ENCODE measurements at places on chromosomes 5 and 9.

DNA sequence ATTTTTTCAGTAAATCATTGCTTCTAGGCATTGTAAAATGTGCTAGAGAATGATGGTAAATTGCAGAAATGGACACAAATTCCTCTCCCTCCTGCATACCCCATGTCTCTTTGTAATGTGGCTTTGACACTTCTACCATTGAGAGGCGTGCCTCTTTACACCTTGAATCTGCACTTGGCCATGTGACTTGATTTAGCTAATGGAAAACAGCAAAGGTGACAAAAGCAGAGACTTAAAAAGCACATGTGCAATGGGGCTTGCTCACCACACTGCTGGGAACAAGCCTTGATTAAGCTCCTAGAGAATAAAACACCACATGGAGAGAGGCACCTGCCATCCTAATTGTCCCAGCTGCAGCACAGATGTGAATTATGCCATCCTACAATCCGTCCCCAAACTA lies 69.9 kb upstream of the NAA35 start:
- no peak for DNase-seq

DNA sequence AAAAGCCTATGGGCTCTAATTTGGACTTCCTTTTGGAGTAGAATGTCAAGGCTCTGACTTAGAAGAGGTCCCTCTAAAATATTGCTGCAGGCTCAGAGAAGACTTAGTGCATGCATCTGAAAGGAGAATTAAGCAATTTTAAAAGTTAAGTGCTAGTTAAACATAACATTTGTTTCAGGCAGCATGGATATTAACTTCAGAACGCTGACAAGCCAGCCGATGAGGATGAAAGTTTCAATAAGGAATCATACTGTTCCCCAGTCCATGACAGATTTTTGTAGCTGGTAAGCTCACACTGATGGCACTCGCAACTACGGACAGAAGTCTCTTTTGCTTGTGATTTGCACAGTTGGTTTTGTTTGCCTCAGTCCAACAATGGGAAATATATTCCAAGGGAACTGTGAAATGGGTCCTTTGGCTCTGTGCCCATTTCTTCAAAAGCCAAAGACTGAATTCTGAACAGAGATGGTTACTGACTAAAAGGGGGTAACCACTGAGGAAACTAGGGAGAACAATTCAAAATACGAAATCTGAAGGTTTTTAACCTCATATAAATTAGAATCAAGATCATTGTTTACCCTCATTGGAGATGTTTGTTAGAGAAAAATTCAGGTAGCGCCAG lies 47.6 kb downstream of the DCP2 start:
- DNase-seq = no peak

- peak; percentile 35 for DNase-seq
These were observed 140.8 kb downstream of the TSSK1B start for GRCh38 chr5:113293975-113294310.

GRCh38 chr5:52989781-52990527 lies 802 bp downstream of the ITGA2 start:
- DNase-seq = peak; percentile 55

- no peak for DNase-seq
These were observed 1.0 kb upstream of the FAM13B start for GRCh38 chr5:138033907-138034306.

GRCh38 chr9:14051419-14051818 lies 262.5 kb downstream of the NFIB start:
- DNase-seq = no peak

GRCh38 chr9:21795483-21795882 lies 7.0 kb upstream of the MTAP start:
- DNase-seq = no peak

GRCh38 chr5:38790268-38790667 lies 55.5 kb upstream of the OSMR start:
- no peak for DNase-seq

DNA sequence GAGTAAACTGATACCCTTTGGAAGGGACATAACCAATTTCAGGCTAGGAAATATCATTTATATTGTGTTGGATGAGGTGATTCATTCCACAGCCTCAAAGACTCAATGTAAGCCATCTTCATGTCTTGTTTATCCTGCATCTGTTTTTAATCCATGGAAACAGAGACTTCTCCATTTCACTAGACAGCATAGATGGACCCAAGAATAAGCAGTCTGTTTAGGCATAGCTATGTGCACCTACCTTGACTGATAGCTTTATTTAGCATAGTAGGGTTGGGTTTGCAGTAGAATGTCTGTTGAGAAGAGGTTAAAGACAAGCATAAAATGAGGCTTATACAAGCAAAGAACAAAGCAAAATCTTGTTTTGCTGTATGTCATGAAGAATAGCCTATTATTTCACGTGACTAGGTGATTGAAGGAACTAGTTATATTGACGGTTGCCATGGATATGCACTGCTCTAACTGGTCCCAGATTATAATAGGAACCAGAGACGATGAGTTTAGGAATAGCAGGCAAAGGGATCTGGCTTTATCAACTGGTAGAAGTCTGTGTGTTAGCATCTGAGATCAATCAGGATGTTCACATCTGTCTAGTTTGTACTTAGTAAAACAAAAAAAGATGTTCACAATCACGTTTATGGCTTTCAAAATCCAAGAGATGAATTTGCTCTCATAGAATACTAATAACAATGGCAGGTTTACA lies 154.8 kb upstream of the KLF9 start:
- no peak for DNase-seq

DNA sequence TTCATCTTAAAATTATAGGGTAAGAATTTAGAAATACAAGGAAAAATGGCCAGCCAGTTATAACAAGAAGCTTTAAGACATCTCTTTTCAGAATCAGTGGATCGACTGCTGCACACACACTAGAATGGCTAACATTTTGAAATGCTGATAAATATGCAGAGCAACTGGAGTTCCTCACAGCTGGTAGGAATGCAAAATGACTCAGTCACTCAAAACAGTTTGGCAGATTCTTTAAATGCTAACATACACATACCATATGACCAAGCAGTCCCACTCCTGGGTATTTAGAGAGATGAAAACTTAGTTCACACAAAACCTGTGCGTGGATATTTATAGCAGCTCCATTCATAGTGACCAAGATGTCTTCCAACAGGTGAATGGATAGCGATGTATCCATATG lies 23.2 kb upstream of the PSAT1 start:
- no peak for DNase-seq

- no peak for DNase-seq
These were observed 2.5 kb upstream of the HSPB3 start for GRCh38 chr5:54453046-54453445.

- DNase-seq = no peak
These were observed 91.6 kb downstream of the ROR2 start for GRCh38 chr9:91858213-91859030.
